ENCODE measurements at places on chromosomes 3 and 15. TPM values are rescaled to one million over a fixed set of nuclear protein-coding genes. Genes with fewer than 3 reads are reported as not detected.

EPHA6 gene
- 0.62 TPM for total RNA-seq

GNAT1 gene
- total RNA-seq = not detected

ACY1 gene
- total RNA-seq = 13.8 TPM

DPPA2 gene
- total RNA-seq = not detected

SYNM gene
- 43.8 TPM for total RNA-seq

PCSK6 gene
- total RNA-seq = 10.5 TPM

CRTC3 gene
- total RNA-seq = 12.6 TPM
